ENCODE measurements at places on chromosomes 11 and 22. TPM values are rescaled to one million over a fixed set of nuclear protein-coding genes. Genes with fewer than 3 reads are reported as not detected.

Gene SMIM35
- total RNA-seq = not detected

Gene TRPT1
- 22.6 TPM for total RNA-seq

Gene DLG2
- total RNA-seq = 0.91 TPM

Gene TBX10
- not detected for total RNA-seq

Gene GGTLC2
- total RNA-seq = not detected

Gene GLYATL1B
- not detected for total RNA-seq

Gene GLB1L2
- total RNA-seq = 0.76 TPM

Gene TMPRSS13
- not detected for total RNA-seq

Gene PTGDR2
- not detected for total RNA-seq

Gene SPTBN2
- 26.3 TPM for total RNA-seq

Gene MDK
- 82.5 TPM for total RNA-seq

Gene LRRC4C
- total RNA-seq = not detected

Gene AHNAK
- total RNA-seq = 293 TPM

Gene CXCR5
- total RNA-seq = not detected

Gene TRIM49
- not detected for total RNA-seq

Gene TRIM51G
- not detected for total RNA-seq

Gene PLAAT2
- not detected for total RNA-seq

Gene MS4A6E
- total RNA-seq = not detected

Gene OR8K1
- total RNA-seq = not detected

Gene KRTAP5-11
- total RNA-seq = not detected

Gene VPREB3
- total RNA-seq = not detected

Gene MYO7A
- 0.65 TPM for total RNA-seq

Gene CCDC179
- not detected for total RNA-seq

Gene OR2AG2
- total RNA-seq = under 0.01 TPM

Gene P2RY6
- not detected for total RNA-seq

Gene CHRNA10
- total RNA-seq = not detected

Data from epithelial cell of umbilical artery (primary cell).